Osteoblast (primary cell): ENCODE measurements at places on chromosomes 11 and 22.

- no peaks in the 10 kb centered on the region for H3K27me3 ChIP-seq
- DNase-seq = no peak
- peak overlapping the region; percentile 64 for H3K27ac ChIP-seq
- H3K4me3 ChIP-seq = peak overlapping the region; percentile 68
Observed at GRCh38 chr22:38201371-38201710, 453 bp upstream of the MAFF start.

DNA sequence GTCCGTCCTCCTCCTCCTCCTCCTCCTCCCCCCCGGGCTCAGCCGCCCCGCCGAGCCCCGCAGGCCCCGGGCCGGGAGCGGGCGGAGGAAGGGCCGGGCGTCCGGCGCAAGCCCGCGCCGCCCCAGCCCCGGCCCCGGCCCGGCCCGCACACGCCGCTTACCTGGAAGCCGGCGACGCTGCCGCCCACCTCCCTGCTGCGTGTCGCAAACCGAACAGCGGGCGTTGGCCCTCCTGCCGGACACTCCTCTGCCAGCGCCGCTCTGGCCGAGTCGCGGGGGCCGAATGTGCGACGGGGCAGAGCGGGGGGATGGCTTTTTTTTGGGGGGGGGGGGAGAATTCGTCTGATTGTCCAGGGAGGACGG is 1.1 kb downstream of the IGF2 start:
- peak overlapping the region; percentile 37 for H3K4me3 ChIP-seq
- H3K27me3 ChIP-seq = peaks cover 67% of the 10 kb centered on the region
- no peak overlapping the region for H3K27ac ChIP-seq
- no peaks in the 10 kb centered on the region for H3K36me3 ChIP-seq

- no peaks in the 10 kb centered on the region for H3K27me3 ChIP-seq
- H3K4me1 ChIP-seq = peaks cover 21% of the 10 kb centered on the region
- peak within 1 kb of the TSS; percentile 96 for H3K27ac ChIP-seq
- H3K36me3 ChIP-seq = no peaks in the 10 kb centered on the region
- peak within 1 kb of the TSS; percentile 94 for H3K4me3 ChIP-seq
- DNase-seq = no peak
Observed at GRCh38 chr11:83156996-83157593, at the start of gene PCF11. TSS of gene PCF11 (plus strand) at chr11:83157131. CDS start at chr11:83157440, 309 bp downstream.

GRCh38 chr11:112514011-112514740 is 253.5 kb upstream of the PLET1 start:
- no peaks in the 10 kb centered on the region for H3K36me3 ChIP-seq
- no peaks in the 10 kb centered on the region for H3K4me1 ChIP-seq
- H3K4me3 ChIP-seq = no peak overlapping the region

DNA sequence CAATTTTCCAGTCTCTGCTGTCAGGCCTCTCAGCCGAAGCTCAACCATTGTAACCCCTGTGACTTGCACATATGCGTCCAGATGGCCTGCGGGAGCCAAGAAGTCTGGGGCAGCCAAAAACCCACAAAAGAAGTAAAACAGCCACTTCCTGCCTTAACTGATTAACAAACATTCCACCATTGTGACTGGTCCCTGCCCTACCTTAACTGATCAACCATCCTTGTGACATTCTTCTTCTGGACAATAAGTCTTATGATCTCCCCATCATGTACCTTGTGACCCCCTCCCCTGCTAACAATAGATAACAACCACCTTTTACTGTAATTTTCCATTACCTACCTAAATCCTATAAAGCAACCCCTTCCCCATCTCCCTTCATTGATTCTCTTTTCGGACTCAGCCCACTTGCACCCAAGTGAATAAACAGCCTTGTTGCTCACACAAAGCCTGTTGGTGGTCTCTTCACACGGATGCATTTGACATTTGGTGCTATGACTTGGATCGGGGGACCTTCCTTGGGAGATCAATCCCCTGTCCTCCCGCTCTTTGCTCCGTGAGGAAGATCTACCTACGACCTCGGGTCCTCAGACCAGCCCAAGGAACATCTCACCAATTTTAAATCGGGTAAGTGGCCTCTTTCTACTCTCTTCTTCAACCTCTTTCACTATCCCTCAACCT is 1.3 kb upstream of the NDUFC2 start:
- H3K27me3 ChIP-seq = no peaks in the 10 kb centered on the region
- no peak for DNase-seq
- no peak overlapping the region for H3K27ac ChIP-seq
- H3K36me3 ChIP-seq = no peaks in the 10 kb centered on the region

DNA sequence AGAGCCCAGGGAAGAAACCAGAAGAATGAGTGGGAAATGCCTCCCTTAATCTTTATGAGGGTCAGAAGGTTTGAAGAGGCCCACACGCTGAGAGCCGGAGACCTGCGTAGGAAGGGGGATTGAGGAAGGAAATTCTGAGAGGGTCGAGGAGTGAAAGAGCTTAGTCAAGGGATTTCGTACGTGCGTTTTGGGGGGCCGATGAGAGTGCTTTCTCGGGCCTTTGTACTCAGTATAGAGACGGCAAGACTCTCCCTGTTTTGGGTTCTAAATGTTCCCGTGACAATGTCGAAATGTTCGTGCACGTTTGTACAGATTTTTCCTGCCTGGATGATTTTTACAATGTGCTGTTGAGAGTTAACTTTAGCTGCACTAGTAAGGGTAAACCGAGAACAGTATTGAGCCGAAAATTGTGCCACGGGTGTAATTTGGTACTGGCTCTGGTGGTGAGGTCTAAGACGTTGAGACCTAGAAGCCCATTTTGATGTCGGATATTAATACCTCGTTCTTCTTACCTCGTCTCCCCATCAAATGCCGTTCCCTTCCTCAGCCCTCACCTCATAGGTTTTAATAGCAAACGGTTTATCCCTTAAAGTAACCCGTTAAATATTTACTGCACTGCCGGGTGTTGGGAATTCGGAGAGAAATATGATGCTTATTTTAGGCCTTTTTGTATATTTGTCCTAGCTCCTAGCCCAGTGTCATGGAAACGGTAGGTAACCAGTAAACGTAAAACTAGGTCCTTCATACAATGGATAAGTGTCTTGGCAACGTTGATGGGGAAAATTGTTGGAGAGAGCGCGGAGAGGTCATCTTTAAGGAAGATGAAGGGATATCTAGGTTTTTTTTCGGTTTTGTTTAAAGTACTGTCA is 734 bp downstream of the C11orf58 start:
- H3K27me3 ChIP-seq = no peaks in the 10 kb centered on the region
- peaks cover 2% of the 10 kb centered on the region for H3K36me3 ChIP-seq
- peaks cover 15% of the 10 kb centered on the region for H3K4me1 ChIP-seq
- DNase-seq = peak; percentile 52

DNA sequence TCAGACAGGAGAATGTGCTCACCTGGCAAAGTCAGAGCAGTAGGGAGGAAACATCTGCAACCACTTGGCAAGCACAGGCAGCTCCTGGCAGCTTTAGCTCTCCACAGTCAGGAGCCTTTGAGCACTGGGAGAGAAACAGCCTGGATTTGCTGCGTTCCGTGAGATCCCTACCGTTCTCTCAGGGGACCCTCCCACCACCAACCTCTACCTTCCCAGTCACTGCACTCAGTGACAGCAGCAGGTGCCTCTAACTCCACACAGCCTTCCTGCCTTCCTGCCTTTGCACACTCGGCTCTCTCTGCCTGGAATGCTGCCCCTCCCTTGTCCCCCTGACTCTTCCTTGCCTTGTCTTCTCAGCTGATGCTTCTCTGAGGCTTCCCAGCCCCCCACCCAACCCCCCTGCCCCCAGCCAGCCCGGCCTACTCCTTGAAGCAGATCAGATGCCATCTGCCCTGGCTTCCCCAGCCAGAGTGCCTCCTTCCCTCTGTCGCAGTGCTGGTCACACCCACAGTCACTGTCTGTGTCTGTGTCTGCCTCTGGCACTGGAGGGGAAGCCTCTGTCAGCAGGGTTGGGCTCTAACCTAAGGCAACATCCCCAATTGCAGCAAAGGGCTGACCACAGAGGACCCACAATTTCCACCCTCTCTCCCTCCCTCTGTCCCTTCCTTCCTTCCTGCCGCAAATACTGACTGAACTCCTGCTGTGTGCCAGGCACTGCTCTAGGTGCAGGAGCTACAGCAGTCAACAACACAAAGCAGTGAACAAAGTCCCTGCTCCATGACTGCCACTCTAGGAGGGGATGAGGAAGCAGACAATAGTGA is 14.9 kb upstream of the TSKU start:
- no peak overlapping the region for H3K27ac ChIP-seq
- peaks cover 58% of the 10 kb centered on the region for H3K4me1 ChIP-seq
- no peaks in the 10 kb centered on the region for H3K27me3 ChIP-seq
- DNase-seq = no peak
- H3K36me3 ChIP-seq = no peaks in the 10 kb centered on the region
- no peak overlapping the region for H3K4me3 ChIP-seq

GRCh38 chr22:39598017-39598965 is 27.7 kb downstream of the CACNA1I start:
- H3K4me3 ChIP-seq = no peak overlapping the region
- H3K4me1 ChIP-seq = no peaks in the 10 kb centered on the region
- H3K27ac ChIP-seq = no peak overlapping the region
- peak; percentile 63 for DNase-seq

DNA sequence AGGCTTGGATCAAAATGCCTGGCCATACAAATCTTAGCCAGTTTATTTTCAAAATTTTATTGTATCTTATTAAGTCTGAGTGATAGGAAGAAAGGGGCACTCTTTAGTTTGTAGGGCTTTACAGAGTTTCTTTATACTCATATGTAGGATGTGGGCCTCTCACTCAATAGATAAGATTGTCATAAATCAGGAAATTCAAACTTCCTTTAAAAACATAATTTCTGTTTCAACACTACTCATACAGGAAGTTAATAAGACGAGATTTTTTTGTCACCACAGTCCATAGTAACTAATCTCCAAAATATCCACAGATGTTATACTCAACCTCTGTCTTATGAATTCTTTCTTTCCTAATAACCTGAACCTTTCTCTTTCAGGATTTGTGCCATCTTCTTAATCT is 13.3 kb upstream of the OR56B4 start:
- H3K27ac ChIP-seq = no peak overlapping the region
- H3K4me1 ChIP-seq = no peaks in the 10 kb centered on the region
- no peaks in the 10 kb centered on the region for H3K27me3 ChIP-seq
- no peaks in the 10 kb centered on the region for H3K36me3 ChIP-seq
- no peak overlapping the region for H3K4me3 ChIP-seq

DNA sequence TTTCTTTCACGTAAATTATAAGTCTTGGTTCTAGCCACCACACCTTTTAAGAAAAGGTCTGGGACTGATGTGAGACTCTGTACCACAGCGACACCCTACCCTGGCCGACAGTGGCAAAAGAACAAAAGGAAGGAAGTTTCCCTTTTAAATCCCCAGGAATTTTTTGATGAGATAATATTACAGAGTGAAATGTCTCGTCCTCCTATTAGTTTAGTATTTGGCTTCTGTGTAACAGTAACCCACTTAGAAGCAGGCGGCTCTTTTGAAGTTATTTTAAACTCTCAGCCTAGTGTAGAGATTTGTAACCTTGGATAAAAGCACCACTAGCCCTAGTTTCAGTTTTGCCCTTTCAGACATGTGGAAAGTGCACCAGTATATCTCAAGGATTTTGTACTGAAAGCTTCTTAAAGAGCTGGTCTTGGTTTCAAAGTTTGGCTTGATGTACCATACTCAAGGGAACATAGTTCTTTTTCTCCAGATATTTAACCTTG is 84.1 kb downstream of the C22orf31 start:
- no peaks in the 10 kb centered on the region for H3K36me3 ChIP-seq
- no peaks in the 10 kb centered on the region for H3K27me3 ChIP-seq
- peak overlapping the region; percentile 52 for H3K4me3 ChIP-seq
- H3K27ac ChIP-seq = no peak overlapping the region
- H3K4me1 ChIP-seq = peaks cover 24% of the 10 kb centered on the region
- DNase-seq = no peak

DNA sequence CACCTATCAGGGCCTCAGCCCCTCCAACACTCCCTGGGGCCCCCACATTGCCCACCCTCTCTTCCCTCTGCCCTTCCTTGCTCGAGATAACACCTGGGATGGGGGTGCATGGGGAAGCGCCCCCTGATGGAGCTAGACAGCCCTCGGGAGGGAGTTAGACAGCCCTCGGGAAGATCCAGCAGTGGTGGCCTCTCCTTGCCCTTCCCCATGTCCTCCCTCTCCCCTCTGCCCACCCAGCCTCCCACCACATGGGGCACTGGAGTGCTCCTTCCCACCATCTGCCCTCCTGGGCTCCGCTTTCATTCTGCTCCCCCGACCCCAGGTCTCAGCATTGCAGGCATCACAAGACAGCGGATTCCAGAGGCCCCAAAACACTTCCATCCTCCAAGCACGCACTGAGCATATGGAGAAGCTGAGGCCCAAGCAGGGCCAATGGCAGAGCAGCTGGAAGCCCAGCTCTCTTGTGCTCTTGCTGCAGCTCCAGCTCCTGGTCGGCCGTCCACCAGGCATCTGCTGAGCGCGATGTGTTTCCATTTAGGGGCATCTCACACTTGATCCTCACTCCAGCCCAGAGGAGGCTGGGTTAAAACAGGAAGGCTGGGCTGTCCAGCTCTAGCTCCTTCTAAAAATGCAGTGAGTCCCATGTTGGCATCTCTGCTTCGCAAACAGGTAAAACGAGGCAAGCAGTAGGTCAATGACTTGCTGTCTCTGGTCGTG is 65.6 kb downstream of the IGLL1 start:
- H3K36me3 ChIP-seq = no peaks in the 10 kb centered on the region
- no peak overlapping the region for H3K27ac ChIP-seq
- no peaks in the 10 kb centered on the region for H3K27me3 ChIP-seq
- H3K4me3 ChIP-seq = no peak overlapping the region
- no peaks in the 10 kb centered on the region for H3K4me1 ChIP-seq
- peak; percentile 61 for DNase-seq

GRCh38 chr11:47391711-47392432 is 13.5 kb upstream of the SPI1 start:
- H3K27me3 ChIP-seq = no peaks in the 10 kb centered on the region
- no peaks in the 10 kb centered on the region for H3K36me3 ChIP-seq
- H3K4me1 ChIP-seq = peaks cover 9% of the 10 kb centered on the region
- no peak overlapping the region for H3K4me3 ChIP-seq

DNA sequence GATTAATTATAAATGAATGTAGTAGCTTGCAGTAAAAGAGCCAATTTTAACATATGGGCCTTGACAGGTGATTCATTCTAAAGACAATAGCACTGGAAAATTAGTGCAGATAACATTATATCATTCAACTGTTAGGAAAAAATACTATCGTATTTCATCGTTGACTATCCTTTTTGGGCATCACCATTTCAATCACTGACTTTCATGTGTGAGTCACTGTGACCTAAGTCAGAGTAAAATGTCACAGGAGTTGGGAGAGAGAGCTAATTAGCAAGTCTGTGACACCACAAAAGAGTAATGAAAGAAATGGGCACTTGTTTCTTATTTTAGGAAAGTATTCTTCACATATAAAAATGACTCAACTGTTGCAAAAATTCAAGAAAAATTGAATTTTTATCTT is 253.8 kb upstream of the CNTN5 start:
- H3K27ac ChIP-seq = no peak overlapping the region
- no peak for DNase-seq
- H3K4me1 ChIP-seq = no peaks in the 10 kb centered on the region
- H3K27me3 ChIP-seq = no peaks in the 10 kb centered on the region

GRCh38 chr11:35938231-35938630 is 5.6 kb upstream of the LDLRAD3 start:
- no peak overlapping the region for H3K4me3 ChIP-seq
- peaks cover 2% of the 10 kb centered on the region for H3K4me1 ChIP-seq
- H3K27ac ChIP-seq = no peak overlapping the region
- no peak for DNase-seq
- H3K27me3 ChIP-seq = peaks cover 9% of the 10 kb centered on the region
